ENCODE measurements at places on chromosomes 13 and 19. TPM values are rescaled to one million over a fixed set of nuclear protein-coding genes. Genes with fewer than 3 reads are reported as not detected.

- DNase-seq = no peak
Measured at GRCh38 chr19:35347171-35347929, at the start of gene FFAR1. Gene FFAR1, plus strand, starts transcription at chr19:35347902. Its CDS starts 3,650 bp downstream, at chr19:35351552.

The SPACA4 gene
- total RNA-seq = not detected

DNA sequence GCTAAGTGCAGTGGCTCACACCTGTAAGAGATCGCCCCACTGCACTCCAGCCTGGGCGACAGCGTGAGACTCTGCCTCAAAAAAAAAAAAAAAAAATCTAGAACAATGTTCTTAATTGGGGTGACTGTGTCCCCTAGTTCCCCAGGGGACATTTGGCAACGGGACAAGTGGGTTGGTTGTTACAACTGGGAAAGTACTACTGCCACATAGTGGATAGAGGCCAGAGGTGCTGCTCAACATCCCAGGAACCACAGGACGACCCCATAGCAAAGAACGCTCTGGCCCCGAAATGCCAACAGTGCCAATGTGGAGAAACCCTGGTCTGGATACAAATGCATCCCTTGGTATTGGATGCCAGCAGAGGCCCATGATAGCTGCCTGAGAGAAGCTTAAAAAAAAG, 11.8 kb downstream of the NLRP12 start:
- no peak for DNase-seq

GRCh38 chr13:95298971-95299621, 2.2 kb downstream of the ABCC4 start:
- peak; percentile 94 for DNase-seq

The C1QTNF9B gene
- 0.56 TPM for total RNA-seq
